Activated CD4-positive, alpha-beta T cell treated with anti-CD3 and anti-CD28 coated beads for 36 hours (primary cell): ENCODE measurements at places on chromosomes 6 and 20. TPM values are rescaled to one million over a fixed set of nuclear protein-coding genes. Genes with fewer than 3 reads are reported as not detected.

Gene CRISP2
- not detected for total RNA-seq

Gene DBNDD2
- total RNA-seq, result 30.0 TPM

Gene BPIFB4
- total RNA-seq, result not detected

Gene CCM2L
- total RNA-seq, result not detected

Gene CASS4
- total RNA-seq, result 5.6 TPM

Gene VGLL2
- not detected for total RNA-seq

Gene TAF8
- total RNA-seq, result 53.1 TPM

Gene RIPOR3
- not detected for total RNA-seq

Gene ZNF831
- total RNA-seq, result 7.0 TPM

Gene MAVS
- total RNA-seq, result 23.2 TPM

Gene RWDD1
- 40.0 TPM for total RNA-seq

Gene TSHZ2
- 25.9 TPM for total RNA-seq

Gene CPXM1
- 2.7 TPM for total RNA-seq

Gene SEL1L2
- not detected for total RNA-seq

Gene CNKSR3
- total RNA-seq, result 0.34 TPM

Gene IBTK
- 28.6 TPM for total RNA-seq

Gene ARHGAP18
- 6.8 TPM for total RNA-seq

Gene AGPAT4
- 4.7 TPM for total RNA-seq

Gene DOK5
- total RNA-seq, result 2.1 TPM

Gene CCN6
- total RNA-seq, result 0.32 TPM

Gene LRRC73
- 0.19 TPM for total RNA-seq

Gene FAM110A
- total RNA-seq, result 15.5 TPM

Gene CLVS2
- not detected for total RNA-seq

Gene EPPIN
- total RNA-seq, result not detected

Gene NRN1
- total RNA-seq, result 4.6 TPM

Gene PRDM13
- total RNA-seq, result not detected
